B cell (primary cell): ENCODE measurements at places on chromosomes 3 and 15. TPM values are rescaled to one million over a fixed set of nuclear protein-coding genes. Genes with fewer than 3 reads are reported as not detected.

GRCh38 chr15:70505411-70505919 is 257.9 kb downstream of the UACA start:
- DNase-seq = no peak

Gene MCF2L2
- 0.03 TPM in 1 of 2 replicates, not detected in the other for polyA plus RNA-seq

- DNase-seq = peak; percentile 57
Measured at GRCh38 chr3:10437272-10437994, 68.0 kb downstream of the ATP2B2 start.

Gene CHRM5
- polyA plus RNA-seq = not detected in 2 replicates

DNA sequence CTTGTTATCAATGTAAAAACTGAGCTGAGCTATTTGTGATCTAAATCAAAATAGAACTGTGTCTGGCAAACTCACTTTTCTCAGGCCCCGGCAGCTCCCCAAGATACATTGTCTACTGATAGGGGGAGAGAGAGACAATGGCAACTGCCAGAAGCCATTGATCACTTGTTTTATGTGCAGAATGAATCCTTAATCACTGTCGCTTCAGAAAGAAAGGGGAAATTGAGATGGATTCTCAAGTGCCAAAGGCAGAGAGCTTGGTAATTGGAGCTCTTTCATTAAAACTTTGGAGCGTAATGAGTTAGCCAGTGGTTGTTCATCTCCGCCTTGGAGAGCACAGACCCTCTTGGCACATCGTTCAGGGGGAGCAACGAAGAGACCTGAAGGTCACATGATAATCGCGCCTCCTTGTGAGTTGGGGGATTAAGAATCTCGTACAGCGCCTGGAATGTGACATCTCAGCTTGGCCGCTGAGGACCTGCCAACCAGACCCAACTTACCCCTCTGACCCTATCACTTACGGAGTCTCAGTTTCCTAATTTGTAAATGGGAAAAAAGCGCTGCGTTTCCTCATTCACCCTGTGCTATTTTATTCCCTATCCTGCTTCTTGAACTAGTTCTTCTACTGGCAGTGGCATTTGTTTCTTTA is 252.8 kb downstream of the VPS13C start:
- no peak for DNase-seq

DNA sequence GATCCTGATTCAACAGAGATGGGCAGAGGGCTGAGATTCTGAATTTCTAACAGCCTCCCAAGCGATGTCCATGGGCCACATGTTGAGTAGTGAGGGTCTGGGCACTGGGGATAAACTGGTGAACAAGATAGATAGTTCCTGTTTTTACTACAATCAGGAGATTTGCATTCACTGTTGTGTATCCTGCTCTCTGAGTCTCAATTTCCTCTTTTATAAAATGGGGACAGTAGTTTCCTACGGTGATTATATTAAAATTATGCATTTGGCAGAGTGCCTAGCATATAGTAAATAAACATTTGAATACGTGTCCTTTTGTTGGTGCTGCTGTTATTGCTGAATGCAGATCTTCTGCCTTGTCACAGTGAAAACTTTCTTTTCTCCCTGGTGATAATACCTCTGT is 102.5 kb downstream of the MYH15 start:
- peak; percentile 66 for DNase-seq

DNA sequence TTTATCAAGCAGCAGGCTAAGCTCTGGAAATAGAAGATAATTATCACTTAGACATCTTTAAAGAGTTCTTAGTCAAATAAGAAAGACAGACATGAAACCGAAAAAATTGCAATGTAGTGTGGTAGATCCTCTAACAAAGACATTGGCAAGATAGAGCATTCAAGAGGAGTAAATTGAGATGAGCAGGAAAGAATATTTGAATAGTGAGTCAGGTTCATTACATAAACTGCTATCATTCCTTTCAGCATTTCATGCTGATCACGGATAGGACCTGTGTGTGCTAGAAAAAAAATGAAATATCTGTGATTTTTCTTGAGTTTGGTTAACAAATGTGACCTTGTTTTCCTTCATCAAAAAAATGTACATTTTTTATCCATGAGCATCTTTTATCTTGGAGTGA is 460.9 kb downstream of the OTOL1 start:
- no peak for DNase-seq

DNA sequence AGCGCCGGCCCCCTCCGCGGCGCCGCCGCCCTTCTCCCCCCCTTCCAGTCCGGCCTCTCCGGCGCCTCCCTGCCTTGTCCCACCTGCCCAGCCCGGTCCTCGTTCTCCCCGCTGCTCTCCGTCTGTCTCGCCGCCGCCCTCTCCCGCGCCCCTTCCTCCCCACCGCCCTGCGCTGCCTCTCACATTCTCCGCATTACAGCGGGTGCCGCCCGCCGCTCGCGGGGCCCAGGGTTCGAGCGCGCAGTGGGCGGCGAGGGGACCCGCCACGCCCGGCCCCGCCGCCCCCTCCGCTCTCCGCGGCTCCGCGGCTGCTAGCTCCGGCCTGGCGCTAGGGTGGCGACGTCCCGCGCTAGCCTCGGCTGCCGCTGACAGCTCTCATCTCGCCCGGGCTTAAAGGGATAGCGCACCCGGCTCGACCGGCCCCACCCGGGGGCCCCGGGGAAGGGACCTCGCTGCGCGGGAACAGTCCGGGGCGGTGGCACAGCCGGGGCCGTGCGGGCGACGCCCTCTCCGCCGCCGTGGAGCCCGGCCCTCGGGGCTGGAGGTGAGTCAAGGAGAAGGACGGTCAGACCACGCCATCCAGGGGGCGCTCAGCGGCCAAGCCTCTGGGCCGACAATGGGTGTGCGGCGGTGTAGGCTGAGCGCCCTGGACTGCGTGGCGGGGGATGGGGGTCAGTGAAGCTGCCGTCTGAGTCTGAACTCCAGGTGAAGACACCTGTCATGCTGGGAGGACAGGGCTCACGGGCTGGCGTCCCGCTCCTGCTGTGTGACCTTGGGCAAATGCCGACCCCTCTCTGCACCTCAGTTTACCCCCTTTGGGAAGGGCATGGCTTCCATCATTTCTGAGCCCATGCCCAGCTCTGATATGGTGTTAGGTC is 187.4 kb upstream of the LINGO1 start:
- peak; percentile 12 for DNase-seq

- no peak for DNase-seq
Measured at GRCh38 chr3:15279671-15280402, 52.5 kb downstream of the SH3BP5 start.

Gene RARB
- not detected in 2 replicates for polyA plus RNA-seq

GRCh38 chr3:139308560-139308959 is 35.3 kb upstream of the MRPS22 start:
- DNase-seq = no peak

Gene CTXN2
- polyA plus RNA-seq = not detected in 2 replicates

- DNase-seq = no peak
Measured at GRCh38 chr3:128051459-128051836, 789 bp upstream of the SEC61A1 start.

GRCh38 chr15:53716909-53717876 is 42.3 kb downstream of the WDR72 start:
- DNase-seq = no peak

DNA sequence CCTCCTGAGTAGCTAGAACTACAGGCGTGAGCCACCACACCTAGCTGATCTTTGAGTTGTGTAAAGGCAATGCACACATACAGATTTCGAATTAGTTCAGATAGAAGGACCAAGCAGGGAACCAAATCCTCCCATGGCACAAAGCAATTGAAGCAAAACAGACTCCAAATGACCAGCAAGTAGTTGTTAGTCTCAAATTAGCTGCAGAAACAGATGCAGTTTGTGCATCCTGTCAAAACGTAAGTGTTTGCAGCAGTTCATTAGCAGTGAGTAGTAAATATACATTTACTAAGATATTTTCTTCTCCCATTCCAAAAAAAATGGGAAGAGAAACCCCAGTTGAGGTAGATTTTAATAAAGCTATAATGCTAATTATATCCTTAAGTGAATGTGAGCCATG is 15.8 kb upstream of the FAM174B start:
- no peak for DNase-seq

DNA sequence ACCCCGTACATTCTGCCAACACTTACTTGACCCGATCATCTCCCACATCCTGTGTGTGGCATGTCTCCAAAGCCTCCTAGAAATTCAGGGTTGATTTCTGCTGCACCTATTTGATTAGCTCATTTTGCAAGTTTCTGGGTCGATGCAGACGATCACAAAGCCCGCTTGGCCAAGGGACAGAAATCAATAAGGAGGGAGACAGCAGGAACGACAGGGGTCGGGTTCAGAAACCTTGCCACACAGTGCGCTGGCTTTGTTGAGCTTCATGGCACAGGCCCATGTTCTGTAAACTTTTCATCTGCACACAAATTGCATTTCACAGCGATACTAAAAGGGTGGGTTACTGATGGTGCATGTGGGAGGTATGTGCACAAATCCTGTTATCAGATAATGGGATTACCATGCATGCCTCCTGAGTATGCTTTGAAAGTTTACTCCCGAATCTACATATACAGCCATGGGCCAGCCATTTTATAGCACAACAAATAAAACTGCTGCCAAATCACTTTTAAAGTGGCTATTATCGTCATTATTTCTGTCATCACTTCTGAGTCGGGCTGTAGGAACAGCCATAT is 95.9 kb upstream of the ATP11B start:
- DNase-seq = no peak

Gene GABRR3
- not detected in 2 replicates for polyA plus RNA-seq

DNA sequence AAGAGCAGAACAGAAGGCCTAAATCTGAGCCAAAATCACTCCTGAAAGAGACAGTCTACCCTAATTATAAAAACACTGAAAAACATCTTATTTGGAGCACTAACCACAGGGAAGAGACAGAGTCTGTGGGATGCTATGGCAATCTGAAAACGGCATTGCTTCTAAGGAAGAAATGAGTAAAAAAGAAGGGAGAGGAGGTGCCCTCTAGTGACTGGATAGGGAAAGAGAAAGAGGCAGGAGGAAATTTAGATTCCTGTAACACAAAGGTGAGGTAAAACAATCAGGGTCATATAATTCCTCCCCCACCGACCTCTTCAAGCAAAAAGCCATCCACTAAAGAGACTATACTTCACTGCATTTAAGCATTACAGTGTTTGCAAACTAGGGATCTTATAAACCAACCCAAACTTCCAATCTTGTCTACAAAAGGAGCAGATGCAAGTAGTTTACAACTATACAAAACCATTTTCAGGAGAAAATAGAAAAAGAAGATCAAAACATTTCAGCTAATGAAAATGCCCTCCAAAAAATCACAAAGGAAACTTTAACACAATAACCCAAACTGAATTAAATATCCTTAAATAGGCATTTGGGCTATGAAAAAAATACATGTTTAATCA is 32.6 kb downstream of the HACD2 start:
- no peak for DNase-seq

- peak; percentile 89 for DNase-seq
Measured at GRCh38 chr3:48446425-48447193, at the start of gene ATRIP. Gene ATRIP (plus strand): TSS chr3:48446737. CDS start chr3:48446846, 109 bp downstream.

Gene NR2E3
- polyA plus RNA-seq = not detected in 2 replicates

DNA sequence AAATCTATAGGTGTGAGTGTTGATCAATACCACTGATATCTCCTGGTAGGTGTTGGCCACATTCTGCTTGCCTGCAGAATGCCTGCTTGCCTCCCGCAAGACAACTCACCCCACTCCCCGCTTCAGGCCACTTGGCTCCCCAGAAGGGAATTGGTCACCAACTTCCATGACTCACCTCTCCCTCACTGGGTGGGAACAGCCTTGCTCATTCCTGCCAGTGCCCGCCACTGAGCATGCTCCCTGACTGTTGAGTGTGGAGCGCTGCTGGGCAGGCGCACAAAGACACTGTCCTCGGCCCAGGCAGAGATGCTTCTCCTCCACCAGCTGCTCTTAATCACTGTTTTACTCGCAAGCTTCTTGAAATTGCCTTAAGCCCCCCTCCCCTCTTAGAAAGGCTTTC is 57.3 kb upstream of the PPP2R3A start:
- DNase-seq = no peak

DNA sequence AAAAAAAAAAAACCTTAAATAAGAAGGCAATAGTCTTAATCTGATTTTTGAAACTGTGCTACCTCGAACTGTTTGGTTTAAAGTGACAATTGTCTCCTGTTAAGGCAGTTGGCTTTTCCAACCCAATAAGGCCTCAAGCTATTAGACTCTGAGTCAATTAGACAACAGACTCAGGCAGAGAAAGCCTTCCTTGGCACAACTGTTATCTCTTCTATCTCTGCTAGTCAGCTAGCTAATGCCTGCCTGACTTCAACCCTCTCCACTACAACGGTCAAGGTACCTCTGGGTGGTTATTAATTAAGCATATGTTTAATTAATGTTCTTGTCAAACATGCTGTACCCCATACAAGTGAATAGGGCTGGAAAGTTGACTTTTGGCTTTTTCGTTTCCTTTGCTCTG is 110.2 kb upstream of the NLGN1 start:
- no peak for DNase-seq

Gene TM4SF1
- not detected in 2 replicates for polyA plus RNA-seq

GRCh38 chr3:93924491-93924890 is 49.2 kb downstream of the PROS1 start:
- no peak for DNase-seq

GRCh38 chr15:82653483-82654168 is 6.5 kb upstream of the CPEB1 start:
- DNase-seq = no peak

Gene BBX
- 27.8 and 44.4 TPM in 2 replicates for polyA plus RNA-seq

DNA sequence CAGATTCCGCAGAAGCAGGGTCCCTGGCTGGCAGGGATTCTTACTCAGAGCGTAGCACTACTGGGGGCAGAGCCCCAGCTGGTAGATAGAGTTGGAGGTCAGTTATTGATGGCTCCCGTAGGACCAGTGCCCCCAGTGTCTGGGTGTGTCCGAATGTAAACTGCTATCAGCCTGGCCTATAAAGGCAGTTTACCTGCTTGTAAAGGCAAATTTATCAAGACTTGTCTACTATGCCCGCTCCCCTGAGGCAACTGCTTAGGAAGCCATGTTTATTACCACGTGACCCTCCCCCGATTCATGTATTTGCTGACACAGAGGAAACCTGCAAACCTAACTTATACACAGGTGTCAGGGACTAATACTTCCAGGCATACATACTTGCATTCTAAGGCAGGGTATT is 607 bp upstream of the PPP1R14D start:
- no peak for DNase-seq

DNA sequence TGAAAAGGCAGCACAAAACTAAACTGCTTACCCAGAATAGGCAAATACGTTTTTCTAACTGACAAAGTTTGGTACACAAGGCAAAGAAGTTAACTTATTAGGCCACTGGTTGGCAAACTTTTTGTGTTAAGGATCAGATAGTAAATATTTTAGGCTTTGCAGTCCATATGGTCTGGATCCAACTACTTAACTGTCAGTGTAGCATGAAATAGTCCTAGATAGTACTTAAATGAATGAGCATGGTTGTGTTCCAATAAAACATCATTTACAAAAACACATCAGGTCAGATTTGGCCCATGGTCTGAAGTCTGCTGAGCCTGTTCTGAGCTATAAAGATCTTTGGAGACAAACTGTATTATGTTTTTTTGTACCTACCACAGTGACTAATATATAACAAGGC is 136.9 kb downstream of the PCCB start:
- DNase-seq = no peak

- DNase-seq = no peak
Measured at GRCh38 chr3:15498431-15499214, 22.9 kb downstream of the COLQ start.

- no peak for DNase-seq
Measured at GRCh38 chr3:67094774-67095173, 96.7 kb downstream of the KBTBD8 start.
